ENCODE measurements at places on chromosomes 11 and 22.

DNA sequence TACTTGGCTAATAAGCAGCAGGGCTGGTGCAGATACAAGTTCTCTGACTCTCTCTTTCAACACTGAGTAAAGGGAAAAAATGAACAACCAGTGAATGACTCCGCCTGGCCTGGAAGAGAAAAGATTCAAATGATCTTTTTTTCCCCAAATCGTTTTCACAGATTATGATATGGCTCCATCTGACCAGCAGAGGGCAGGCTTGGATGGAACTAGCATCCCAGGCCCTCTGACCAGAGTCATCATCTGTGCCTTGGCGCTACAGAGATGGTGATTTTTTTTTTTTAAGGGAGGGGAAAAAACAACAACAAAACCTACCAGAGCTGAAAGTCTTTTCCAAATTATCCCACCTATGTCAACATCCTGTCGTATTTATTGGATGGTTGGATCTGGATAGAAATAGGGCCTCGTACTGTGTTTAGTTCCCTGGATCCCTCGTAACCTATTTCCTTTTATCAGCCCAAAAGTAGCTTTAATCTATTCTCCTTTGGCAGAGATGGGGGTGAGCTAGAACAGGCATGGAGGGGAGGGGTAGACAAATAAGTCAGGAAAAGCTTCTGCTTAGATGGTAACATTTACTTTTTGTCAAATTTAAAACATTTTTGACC is 69.7 kb downstream of the PRSS23 start:
- DNase-seq, result peak; percentile 67

GRCh38 chr11:70788248-70789022 is 390.1 kb downstream of the CTTN start:
- peak; percentile 84 for DNase-seq

DNA sequence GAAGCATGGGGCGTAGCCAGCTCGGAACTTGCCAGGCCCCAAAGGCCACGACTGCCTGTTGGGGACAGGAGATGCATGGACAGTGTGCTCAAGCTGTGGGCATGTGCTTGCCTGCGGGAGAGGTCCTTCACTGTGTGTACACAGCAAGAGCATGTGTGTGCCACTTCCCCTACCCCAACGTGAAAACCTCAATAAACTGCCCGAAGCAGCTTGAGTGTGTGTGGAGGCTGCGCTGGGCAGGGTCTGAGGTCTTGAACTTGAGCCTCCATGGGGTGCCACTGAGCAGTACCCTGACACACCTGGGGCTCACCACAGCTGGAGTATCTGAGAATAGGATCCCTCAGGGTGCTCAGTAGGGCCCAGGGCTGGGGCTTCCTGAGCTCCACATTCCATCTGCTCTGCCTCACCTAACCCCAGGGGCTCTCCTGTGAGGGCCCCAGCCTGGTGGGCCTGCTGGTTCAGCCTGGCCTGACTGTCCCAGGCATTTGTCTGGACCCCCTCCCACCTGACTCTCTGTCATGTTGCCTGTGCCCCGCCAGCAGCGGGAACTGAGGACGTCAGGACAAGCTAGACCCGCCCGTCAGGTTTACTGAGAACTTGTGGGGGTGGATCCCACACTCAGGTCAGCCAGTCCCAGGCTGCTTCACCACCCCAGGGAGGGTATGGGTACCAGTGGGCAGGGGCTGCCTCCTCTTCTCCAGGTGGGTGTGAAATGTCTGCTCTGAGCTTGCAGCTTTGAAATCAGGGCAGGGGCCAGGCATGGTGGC is 3.2 kb downstream of the RASSF7 start:
- no peak for DNase-seq

- DNase-seq, result no peak
Observed at GRCh38 chr11:16678466-16679116, 59.9 kb upstream of the C11orf58 start.

- peak; percentile 74 for DNase-seq
Observed at GRCh38 chr11:46278387-46279125, 1.1 kb downstream of the CREB3L1 start.

GRCh38 chr11:102171101-102171500 is 60.9 kb downstream of the YAP1 start:
- DNase-seq, result peak; percentile 89

DNA sequence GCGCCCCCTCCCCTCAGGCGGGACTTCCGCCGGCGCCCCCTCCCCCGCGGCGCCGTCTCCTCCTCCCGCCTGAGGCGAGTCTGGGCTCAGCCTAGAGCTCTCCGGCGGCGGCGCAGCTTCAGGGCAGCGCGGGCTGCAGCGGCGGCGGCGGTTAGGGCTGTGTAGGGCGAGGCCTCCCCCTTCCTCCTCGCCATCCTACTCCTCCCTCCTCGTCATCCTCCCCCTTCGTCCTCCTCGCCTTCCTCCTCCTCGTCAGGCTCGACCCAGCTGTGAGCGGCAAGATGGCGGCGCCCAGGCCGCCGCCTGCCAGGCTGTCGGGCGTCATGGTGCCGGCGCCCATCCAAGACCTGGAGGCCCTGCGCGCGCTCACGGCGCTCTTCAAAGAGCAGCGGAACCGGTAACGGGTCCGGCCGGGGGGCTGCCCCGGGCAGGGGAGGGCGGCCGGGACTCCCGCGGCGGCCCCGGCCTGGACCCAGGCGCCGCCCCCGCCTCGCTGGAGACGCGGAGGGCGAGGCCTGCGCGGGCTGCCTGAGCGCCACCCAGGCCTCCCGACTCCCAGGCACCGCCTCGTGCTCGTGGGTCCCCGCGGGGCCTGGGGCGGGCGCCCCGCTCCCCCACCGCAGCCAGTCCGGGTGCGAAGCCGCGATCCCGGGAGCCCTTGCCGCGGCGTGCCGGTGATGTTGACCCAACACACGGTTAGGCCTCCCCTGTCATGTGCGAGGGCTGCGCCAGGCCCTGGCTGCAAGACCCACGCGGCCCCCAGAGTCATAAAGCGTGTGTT is at the start of gene ATXN10:
Gene ATXN10, plus strand, starts transcription at position 52 of the 781 bp plus-strand sequence. Its CDS starts 230 bp downstream, at position 282.
- peak; percentile 77 for DNase-seq

GRCh38 chr11:76083563-76084451 is 122.5 kb downstream of the WNT11 start:
- DNase-seq, result peak; percentile 44

GRCh38 chr11:8006349-8006977 is 19.3 kb downstream of the EIF3F start:
- peak; percentile 70 for DNase-seq

DNA sequence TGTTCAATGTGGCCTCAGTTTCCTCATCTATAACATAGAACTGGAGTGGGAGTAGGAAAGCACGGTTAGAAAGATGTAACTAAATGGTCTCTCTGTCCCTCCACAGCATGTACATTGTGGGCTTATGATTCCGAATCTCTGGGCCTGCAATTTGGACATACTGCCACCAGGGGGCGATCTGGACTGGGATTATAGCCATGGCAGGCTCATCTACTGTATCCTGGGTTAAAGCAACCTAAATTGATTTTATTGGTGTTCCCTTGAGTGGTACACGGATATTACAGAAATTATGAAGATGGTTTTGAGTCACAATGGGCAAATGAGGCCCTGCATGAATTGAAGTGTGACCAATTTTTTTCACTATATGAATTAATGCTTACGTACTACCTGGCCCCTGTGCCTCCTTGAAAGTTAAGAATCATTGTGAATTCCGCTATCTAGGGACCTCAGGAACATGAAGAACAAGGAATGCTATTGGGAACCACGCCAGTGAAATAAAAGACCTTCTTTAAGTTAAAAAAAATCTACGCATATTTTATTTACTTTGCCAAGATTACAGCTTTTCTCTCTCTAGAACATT is 32.9 kb downstream of the TST start:
- no peak for DNase-seq

DNA sequence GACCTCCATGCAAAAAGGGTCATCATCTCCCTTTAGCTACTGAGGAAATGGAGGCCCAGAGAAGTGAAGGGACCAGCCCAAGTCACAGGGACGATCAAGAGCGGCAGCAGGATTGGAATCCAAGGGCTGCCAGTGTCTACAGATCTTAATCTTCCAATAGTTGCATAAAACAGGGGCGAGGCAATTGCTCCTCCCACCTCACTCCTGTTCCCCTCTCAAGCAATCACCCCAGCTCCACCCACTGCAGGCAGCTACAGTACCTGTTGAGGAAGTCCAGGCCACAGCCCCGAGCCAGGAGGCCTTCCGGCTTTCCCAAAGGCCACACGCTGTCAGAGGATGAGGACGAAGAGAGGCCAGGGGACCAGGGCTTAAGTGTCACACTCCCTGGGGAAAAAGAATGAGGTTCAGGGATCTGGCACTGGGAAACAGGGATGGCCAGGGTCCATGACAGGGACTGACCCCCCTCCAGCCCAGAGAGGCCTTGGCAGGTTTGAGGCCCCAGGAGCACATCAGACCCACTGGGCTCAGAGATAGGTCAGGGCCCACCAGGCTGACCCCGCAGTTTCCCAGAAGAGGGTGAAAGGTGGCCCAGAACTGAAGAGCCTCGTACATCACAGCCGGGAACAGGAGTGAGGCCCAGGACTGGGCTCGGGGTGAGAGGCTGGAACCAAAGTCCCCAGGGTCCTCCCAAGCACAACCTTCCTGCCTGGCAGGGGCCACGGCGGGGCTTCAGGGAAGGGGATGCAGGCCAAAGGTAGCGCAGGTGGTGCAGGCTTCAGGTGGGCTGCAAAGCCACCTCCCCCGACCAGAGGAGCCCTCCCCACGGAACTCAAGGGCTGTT is 16.4 kb upstream of the MFNG start:
- DNase-seq, result no peak

- DNase-seq, result no peak
Observed at GRCh38 chr11:85602526-85603213, 24.5 kb downstream of the DLG2 start.

DNA sequence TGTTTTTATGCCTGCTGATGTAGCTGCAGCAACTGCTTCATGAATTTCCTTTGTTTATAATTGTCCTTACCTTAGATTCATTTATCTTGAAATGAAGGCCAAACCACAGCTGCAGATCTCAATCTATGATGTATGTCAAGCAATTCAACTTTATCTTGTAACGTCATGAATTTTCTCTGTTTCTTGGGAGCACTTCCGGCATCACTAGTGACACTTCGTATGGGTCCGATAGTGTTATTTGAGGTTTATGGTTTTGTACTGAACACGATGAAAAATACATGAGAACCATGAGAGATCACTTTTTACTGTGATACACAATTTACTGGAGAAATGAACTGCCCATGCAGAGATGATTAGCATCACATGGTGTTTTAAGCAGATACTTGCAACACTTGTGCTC is 98.5 kb downstream of the CSTPP1 start:
- DNase-seq, result no peak

GRCh38 chr11:114180301-114181055 is 115.7 kb upstream of the NNMT start:
- no peak for DNase-seq

- DNase-seq, result no peak
Observed at GRCh38 chr11:95547186-95547585, 242.4 kb downstream of the FAM76B start.

DNA sequence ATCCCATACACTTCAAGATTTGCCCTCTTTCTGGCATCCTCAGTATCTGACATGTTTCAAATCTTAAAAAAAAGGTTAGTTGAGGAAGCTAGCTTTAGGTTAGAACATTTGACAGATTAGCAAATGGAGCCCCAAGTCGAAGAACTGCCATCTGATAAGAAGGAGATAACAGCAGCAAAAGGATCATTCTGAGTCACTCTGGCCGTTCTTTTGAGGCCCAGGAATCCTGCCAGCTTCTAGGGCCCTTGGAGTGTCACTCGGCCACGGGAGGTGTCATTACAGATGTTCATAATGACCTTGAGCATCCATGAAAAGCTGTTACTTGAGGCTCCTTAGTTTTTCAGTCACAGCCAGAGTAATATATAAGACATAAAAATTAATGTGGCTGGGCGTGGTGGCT is 132.1 kb upstream of the RASSF10 start:
- no peak for DNase-seq

DNA sequence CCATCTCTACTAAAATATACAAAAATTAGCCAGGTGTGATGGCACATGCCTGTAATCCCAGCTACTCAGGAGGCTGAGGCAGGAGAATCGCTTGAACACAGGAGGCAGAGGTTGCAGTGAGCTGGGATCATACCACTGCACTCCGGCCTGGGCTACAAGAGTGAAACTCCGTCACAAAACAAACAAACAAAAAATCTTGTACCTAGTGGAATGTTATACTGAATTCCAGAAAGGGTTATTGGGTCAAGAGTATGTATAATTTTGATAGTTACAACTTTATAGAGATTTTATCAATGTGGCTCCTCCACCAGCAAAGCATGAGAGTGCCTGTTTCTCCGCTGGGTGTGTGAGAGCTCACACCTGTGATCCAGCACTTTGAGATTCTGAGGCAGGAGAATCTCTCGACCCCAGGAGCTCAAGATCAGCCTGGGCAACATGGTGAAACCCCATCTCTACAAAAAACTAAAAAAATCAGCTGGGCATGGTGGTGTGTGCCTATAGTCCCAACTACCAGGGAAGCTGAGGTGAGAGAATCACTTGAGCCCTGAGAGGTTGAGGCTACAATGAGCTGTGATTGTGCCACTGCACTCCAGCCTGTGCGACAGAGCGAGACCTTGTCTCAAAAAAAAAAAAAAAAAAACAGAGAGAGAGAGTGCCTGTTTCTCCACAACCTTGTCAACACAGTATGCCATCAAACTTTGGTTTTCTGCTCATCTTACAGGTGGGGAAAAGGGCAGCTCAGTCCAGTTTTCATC is 12.7 kb upstream of the FOLR1 start:
- no peak for DNase-seq

GRCh38 chr11:92324890-92325289 is 100.3 kb downstream of the FAT3 start:
- DNase-seq, result no peak

DNA sequence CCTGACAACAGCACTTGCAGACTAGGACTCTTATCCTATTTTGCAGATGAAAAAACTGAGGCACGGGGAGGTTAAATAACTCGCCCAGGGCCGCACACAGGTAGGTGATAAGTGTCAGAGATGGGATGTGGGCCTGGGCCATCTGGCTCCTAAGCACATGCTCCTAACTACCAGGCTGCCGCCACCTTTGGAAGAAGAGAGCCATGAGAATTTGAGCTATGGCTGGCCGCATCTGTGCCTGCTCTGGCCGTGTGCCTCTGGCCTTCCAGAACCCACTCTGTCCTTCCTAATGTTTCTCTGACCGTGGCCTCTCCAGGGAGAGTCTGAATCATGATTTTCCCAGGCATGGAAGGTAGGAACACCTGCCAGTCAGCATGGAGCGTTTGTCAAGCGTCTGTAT is 15.3 kb upstream of the IL2RB start:
- DNase-seq, result no peak

DNA sequence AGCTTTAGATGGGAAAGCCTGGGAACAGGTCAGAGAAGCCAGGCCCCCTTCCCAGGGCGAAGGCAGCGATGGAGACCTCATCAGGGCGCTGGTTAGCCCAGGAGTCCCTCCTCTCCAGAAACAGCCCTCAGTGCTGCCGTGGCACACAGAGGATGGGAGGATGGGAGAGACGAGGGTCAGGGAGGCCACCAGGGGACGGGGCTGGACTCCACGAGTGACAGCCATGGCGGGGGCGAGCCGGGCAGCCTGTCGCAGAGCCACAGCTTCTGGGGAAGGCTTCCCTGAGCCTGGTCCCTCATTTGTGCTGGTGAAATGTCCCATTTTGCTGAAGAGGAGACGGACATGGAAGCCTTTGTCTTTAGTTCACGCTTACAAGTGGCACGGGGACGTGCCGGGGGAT is 1390.5 kb downstream of the TBC1D22A start:
- no peak for DNase-seq

Measured in fibroblast of skin of back (primary cell).